ENCODE measurements at places on chromosomes 11 and 22.

- DNase-seq = no peak
Observed at GRCh38 chr11:102824556-102824955, 18.9 kb downstream of the MMP3 start.

DNA sequence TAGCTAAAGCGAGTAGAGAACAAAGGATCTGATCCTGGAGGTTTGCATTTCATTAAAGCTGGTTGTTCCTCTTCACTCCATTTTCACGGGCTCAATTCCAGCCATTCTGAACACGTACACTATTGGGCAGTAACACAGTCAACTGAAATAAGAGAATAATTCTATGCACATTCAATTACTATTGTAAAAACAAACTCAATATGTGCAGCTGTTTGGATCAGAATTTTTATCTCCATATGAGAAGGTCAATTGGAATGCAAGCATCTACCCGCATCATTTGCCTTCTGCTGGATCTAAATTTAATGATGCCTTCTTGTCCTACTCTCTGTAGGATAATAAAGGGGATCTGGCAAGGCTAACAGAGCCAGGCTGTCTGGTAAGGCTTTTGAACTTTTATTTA, 562.8 kb upstream of the CCDC179 start:
- DNase-seq = no peak

DNA sequence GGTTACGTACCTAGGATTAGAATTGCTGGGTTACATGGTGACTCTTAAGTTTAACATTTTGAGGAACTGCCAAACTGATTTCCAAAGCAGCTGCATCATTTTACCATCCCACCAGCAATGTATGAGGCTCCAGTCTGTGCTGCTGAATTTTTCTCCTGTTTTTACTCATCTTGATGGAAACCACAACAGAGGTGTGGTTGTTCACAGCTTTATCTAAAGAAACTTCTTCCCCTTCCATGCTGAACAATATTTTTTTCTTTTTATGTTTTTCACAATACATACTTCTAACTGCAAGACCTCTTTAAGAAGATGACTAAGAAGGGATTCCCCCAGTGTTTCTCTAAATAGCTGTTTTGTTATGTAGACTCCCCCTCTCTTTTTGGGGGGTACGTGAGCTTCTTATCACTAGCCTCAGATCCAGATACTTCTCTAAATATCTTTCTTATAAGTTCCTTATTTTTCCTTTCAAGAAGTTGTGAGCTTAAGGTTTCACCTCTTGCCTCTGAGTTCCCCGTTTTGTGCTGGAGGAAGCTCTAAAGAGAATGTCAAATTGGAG, 24.0 kb downstream of the TCP11L1 start:
- DNase-seq = peak; percentile 16

DNA sequence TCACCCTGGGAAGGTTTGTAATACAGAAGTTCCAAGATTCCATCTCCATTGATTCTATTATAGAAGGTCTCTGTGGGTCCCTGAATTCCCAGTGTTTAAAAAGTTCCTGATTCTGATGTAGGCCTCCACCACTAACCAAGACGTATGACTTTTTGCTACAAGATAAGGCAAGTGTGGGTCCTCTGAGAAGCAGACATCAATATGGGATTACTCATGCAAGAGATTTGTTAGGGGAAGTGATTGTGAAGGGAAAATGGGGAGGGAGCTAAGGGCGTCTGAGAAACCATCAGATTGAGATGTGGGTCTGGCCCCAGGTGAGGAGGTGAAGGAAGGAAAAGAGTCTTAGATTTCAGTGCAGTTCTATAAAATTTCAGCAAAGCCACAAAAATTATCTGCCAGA, 10.2 kb upstream of the LGR4 start:
- no peak for DNase-seq

DNA sequence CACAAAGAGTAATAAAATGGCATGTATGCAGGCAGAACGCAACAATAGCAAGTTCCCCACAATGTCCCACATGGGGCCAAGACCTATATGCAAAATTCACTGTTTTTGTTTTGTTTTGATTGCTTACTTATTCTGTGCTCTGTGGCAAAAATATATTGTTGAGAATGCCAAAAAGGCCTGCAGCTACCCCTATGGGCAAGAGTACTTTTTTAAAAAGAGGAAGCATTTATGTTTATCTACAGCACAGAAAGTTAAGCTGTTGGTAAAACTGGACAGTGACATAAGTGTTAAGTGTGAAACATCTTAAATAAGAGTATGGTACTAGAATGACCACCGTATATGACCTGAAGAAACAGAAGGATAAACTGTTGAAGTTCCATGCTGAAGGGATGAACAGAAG, 301.9 kb upstream of the ZC3H12C start:
- no peak for DNase-seq

DNA sequence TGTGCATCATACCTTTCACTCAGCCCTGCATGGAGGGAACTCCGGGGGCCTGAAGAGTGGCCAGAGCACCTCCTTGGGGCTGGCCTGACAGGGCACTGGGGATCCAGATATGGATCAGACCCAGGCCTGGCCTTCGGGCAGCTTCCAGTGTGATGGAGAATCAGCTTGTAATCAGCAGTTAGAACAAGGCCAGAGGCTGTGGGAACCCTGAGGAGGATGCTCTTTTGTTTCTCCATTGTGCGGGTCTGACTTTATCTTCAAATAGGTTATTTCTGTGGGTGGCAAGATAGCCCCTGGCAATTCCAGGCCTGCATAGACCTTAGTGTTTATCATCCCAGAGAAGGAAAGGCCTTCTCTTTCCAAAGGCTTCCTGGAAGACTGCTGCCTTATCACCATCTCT, 12.3 kb downstream of the DGAT2 start:
- no peak for DNase-seq

DNA sequence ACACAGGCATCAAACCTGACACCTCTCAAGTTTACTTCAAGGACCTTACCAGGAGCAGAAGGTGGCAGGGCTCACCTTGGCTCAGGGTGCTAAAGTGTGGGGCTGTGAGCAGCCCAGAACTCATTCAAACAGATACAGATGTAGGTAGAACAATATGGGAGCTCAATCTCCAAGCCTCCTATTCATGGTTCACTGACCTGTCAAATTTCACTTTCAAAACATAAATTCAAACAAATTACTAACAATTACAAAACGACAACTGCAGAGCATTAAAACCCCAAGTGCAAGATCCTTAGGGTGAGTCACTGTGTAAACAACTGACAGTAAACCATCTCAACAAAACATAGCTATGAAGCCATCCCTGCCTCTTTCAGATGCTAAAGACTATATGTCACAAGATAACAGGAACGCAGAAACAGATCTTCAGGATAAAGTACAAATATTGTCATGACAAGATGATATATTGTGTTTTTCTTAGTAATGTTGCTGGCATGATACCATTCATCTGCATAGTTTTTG, 303.5 kb upstream of the ANO3 start:
- no peak for DNase-seq

DNA sequence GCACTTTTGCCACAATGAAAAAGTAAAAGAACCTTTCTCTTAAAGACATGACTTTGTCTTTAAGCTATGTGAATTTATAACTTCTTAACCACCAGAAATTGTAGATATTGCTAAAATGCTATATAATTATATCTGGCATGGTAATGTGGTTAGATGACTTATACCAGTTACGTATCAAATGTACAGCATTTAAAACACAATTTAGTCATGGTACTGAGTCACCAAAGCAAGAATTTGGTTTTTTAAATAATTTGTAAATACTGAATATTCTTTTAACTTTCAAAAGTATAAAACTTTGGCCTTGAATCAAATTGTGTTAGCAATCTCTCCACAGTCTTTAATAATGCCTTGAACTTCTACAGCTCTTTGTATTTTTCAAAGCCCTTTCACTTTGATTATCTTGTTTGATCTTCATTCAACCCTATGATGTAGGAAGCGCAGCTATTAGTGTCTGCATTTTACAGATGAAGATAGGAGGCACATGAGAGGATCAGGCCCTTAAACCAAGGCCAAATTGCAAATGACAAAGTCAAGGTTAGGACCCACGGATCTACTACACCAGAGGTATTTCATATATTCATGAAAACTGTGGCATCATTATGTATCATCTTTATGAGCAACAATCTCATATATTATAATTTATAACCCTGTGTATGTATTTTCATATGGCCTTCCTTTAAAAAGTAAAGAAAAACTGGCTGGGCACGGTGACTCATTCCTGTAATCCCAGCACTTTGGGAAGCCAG, 4.4 kb upstream of the SYTL2 start:
- no peak for DNase-seq

GRCh38 chr11:123536690-123537437, 106.8 kb downstream of the GRAMD1B start:
- DNase-seq = no peak

All from activated CD4-positive, alpha-beta T cell treated with anti-CD3 and anti-CD28 coated beads, Interleukin-2, amount 50 U/mL, for 24 hours (primary cell).